ENCODE measurements at places on chromosomes 3 and 15.

- DNase-seq, result no peak
Measured at GRCh38 chr3:194579091-194579606, 54.1 kb downstream of the TMEM44 start.

DNA sequence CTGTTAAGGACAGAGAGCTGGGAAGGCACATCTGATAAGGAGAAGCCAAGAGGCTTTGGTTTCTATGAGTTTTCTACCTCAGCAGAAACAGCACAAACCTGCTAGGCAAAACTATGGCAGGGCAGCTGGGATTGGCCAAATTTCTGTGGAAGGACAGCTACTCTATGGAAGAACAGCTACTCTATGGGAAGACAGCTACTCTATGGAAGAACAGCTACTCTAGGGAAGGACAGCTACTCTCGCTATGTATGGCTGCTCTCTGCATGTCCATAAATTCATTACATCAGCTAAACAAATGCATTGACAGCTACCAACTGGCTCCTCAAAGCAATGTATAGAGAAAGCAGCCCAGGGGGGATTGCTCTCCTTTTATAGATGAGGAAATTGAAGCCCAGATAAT, 24.8 kb downstream of the MASP1 start:
- no peak for DNase-seq

DNA sequence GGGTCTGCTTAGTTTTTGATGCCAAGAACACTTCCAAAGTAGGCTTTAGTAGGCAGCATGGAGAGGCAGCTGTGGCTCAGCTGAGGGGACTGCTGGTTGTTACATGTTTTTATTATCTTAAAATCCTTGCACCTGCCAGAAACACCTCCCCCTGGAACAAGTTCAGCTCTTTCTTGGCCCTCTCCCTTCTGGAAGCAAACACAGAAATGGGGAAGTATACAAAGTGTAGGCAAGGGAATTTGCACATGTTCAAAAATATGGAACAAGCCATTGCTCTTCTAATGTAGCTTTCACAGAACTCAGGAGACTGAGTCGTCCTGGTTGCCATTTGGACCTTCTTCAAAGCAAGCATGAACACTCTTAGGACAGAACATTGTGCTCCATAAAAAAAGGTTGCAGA, 169.1 kb upstream of the SEMA6D start:
- DNase-seq, result no peak

DNA sequence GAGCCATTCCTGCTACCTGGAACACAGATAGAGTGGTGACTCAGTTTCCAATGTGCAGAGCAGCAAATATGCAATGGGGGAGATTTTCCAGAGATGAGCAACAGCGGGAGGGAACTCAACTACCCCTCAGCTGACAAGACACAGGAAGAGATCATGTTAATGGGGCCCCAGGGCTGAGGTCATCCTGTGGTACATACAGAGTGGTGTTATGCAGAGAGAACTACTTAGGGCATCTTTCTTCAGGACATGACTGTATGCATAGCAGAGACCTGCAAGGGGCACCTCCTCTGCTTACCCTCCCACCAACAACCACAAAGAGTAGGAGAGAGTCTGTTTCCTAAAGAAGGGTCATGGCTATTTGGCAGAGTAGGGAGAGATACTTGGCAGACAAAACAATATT, 6.8 kb upstream of the TBC1D5 start:
- no peak for DNase-seq

- no peak for DNase-seq
Measured at GRCh38 chr3:147656023-147656422, 246.9 kb downstream of the ZIC1 start.

- no peak for DNase-seq
Measured at GRCh38 chr3:10169000-10169496, 4.3 kb downstream of the IRAK2 start.

DNA sequence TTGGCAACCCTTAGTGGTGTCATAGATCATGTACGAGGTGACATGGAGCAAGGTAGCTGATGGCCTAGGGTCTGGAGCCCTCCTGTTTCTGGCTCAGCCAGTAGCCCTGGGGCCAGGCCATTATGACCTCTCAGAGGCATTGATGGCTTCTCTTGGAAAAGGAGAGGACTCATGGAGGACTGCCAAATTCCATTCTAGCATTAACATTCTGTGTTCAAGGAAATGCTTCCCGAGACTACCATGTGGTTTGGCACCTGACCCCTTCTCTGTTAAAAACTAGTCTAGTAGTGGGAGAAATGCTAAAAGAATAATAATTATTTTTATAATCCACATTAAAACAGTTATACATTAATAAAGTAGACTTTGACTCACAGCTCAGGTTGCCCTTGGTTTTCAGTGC, 40.2 kb upstream of the ADAMTSL3 start:
- DNase-seq, result no peak

DNA sequence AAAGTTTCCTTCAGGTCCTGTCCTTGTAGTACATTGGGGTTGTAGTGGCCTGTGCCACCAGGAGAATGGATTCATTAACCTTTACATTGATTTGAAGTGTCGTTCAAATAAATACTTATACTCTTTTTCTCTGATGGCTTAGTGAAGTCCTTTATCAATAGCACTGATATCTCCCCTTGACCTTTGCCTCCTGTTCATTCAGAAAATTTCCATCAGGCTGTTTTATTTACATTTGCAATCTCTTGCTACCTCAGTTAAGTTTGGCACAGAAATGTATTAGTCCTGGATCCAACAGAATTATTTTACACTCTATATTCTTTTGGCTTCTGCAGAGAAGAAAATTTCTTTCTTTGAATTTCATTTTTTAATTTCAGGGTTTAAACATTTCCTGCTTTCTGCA, 497.0 kb downstream of the RBMS3 start:
- no peak for DNase-seq

- DNase-seq, result no peak
Measured at GRCh38 chr3:72797773-72798543, 50.3 kb downstream of the SHQ1 start.

DNA sequence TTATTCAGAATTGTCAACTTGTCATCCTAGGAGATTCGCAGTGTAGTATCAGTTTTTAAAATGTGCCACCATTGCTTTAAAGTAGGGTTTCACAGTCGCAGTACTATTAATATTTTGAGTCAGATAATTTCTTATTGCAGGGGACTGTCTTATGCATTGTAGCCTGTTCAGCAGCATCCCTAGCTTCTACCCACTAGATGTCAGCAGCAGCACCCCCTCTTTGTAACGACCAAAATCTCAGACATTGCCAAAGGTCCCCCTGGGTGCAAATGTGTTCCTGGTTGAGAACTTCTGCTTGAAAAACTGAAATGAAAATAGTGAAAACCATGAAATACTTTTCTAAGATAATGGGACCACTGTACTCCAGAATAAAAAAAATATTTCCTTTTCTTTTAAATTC, 474.8 kb downstream of the CNTN3 start:
- DNase-seq, result no peak

DNA sequence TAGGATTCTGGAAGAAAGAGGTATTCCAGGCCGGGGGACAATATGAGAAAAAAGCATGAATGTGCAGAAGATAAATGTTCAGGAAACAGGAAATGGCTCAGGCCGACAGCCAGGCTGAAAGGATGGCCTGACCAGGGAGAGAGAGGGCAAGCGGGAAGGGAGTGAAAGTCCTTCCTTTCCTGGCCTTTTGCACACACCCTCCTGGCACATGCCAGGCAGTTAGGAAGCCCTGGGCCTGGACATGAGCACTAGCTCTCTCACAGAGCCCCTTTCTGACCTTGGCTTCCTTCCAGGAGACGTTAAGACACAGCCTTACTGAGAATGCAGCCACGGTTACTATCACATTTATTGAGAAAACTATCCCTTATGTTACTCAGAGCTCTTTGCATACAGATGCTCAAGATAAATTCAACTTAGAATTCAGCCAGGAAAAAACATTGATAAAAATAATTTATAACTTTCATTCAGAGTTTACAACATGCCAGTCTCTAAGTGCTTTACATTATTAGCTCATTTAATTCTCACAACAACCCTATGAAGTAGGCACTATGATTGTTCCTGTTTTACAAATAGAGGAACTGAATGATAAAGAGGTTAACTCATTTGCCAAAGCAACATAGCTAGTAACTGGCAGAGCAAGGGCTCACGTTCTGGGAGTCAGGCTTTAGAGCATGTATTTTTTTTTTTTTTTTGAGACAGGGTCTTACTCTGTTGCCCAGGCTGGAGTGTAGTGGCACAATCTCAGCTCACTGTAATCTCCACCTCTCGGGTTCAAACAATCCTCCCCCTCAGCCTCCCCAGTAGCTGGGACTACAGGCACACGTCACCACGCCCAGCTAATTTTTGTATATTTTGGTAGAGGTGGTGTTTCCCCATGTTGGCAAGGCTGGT, 39.4 kb upstream of the SMAD3 start:
- no peak for DNase-seq

All from iPS DF 6.9 (cell line).